Fibroblast of villous mesenchyme (primary cell): ENCODE measurements at places on chromosomes 11 and 22. TPM values are rescaled to one million over a fixed set of nuclear protein-coding genes. Genes with fewer than 3 reads are reported as not detected.

SGSM1 gene
- not detected in 2 replicates for total RNA-seq

PIK3IP1 gene
- 11.2 and 18.0 TPM in 2 replicates for total RNA-seq

CCDC116 gene
- 0.32 and 0.43 TPM in 2 replicates for total RNA-seq

BCO2 gene
- total RNA-seq, result 0.97 and 3.0 TPM in 2 replicates

DNA sequence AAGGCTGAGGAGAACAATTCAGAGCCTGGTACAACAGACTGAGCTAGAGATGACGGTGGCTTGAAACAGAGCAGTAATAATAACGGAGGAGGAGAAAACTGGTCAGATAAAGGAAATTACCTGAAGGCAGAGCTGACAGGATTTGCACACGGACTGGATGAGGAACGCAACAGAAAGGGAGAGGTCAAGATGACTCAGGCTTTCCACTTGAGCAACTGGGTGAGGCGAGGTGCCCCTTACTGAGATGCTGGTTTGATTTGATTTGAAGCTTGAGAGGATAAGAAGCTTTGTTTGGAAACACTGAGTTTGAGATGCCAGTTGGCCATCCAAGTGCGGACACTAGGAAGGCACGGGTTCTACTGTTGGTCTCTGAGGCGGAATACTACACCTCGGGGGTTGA is 35.4 kb upstream of the NRIP3 start:
- DNase-seq, result peak; percentile 50

GRCh38 chr22:43529934-43530333 is 118.1 kb downstream of the MPPED1 start:
- no peak for DNase-seq

DNA sequence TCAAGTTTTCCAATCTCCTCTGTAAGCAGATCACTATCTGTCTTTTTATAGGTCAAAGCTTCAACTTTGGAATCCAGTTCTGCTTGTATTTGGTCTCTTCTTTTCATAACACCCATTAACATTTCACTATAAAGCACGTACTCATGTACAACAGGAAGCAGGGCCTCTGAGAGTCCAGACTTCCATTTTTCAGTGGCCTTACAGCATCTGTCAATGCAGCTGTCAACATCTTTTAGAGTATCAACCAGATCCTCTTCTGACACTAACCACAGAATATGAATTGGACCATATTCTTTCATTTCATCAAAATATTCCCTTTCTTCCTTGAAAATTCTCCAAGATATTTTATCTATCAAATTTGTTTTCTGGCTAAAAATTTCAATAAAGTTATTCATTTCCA is 24.7 kb upstream of the SLN start:
- no peak for DNase-seq
